ENCODE measurements at places on chromosomes 11 and 22.

GRCh38 chr11:30991376-30991775 is 378.2 kb downstream of the DCDC1 start:
- no peak for DNase-seq

DNA sequence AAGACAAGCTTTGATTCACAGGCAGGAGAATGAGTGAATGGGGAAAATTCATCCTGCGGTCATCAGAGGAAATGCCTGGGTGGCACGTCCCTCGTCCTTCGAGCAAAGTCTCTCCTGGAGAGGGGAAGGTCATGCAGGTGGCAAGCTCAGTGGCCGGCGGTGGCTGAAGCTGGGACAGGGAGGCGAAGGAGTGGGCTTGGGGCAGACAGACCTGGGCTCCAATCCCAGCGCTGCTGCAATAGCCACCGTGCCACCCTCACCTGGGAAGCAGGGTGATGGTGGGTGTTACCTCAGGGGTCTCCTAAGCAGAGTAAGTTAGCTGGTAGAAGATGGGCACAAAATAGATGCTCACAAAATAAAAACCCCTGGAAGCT is 22.4 kb upstream of the CACNG2 start:
- no peak for DNase-seq

GRCh38 chr22:48884324-48884723 is 943.3 kb downstream of the BRD1 start:
- DNase-seq, result no peak

GRCh38 chr11:112167145-112167544 is at the start of gene TEX12:
Gene TEX12, plus strand, starts transcription at chr11:112167372. Its CDS starts 1,897 bp downstream, at chr11:112169269.
- DNase-seq, result no peak

GRCh38 chr11:10410844-10411200 is 44.2 kb upstream of the AMPD3 start:
- no peak for DNase-seq

DNA sequence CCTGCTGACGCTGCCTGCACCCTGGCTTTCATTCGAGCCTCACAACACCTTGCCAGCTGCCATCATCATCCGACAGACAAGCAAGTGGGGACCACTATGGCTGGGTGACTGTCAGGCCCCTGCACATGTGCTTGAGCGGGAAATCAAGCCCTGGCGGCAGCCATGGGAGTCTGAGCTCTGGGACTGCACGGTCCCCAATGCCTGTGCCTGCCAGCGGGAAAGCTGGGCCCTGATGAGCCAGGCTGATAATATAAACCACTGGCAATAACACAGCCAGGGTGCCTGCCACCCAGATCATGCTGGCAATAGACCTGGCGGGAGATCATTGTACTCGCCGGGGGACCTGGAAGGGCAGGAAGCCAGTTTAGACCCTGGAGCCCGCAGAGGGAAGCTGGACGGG is 2.5 kb downstream of the FGF3 start:
- DNase-seq, result no peak

DNA sequence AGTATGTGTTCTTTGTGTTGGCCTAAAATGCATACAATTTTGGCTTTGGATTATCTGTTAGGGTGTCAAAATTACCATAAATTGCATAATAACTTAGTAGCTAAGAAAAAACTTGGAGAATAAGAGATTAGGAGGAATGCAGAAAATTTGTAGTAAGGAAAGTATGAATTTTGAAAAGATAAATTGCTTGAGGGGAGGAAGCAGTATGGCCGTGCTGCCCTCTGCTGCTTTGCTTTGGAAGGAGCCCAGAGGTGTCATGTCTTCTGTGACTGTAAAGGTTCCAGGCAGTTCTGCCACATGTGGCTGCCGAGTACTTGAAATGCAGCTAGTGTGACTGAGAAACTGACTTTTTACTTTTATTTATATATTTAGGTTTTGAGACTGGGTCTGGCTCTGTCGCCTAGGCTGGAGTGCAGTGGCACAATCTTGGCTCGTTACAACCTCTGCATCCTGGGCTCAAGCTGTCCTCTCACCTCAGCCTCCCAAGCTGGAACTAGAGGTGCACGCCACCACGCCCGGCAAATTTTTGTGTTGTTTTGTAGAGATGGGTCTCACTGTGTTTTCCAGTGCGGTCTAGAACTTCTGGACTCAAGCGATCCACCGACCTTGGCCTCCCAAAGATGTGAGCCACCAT is 1.8 kb downstream of the ADSL start:
- no peak for DNase-seq

- DNase-seq, result no peak
Observed at GRCh38 chr11:47940904-47941649, 39.3 kb upstream of the PTPRJ start.

DNA sequence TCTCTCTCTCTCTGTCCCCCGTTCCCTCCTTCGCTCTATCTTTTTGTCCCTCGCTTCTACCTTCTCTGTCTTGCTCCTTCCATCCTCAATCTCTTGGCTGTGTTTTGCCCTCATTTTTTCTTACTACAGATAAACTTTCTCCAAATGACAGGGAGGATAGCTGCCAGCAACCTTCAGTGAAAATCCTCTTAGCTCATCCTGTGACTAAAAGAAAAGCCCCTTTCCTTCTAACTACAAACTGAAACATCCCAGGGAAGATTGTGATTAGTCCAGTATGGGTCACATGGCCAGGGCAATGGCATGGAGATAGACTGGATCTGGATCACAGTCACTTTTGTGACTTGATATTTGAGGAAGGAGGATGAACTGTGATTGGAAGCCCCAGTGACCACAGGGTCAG is 10.4 kb downstream of the SPON1 start:
- no peak for DNase-seq

GRCh38 chr11:37704791-37705190 is 1106.8 kb upstream of the RAG2 start:
- DNase-seq, result no peak
